ENCODE measurements at places on chromosomes 7 and 10.

- DNase-seq: no peak
Measured at GRCh38 chr10:133359972-133360610, 2.3 kb upstream of the FUOM start.

DNA sequence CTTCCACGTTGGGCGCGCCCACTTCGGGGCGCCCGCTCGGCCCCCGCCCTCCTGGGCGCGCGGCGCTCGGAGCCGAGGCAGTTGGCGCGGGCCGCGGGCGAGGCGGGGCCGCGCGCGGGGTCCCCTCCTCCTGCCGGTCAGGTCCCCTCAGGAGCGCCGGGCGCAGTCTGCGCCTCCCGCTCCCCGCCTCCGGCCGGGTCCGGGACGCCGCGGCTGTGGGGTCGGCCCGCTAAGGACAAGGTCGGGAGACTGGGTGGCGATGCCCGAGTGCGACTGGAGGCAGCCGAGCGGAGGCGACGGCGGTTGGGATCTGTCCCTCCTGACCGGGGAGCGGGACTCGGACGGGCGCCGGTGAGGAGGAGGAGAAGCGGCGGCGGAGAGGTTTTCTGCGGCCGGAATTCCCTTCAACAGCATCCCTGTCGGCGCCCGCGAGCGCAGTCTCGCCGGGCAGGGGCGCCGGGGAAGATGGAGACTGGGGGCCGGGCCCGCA lies at the start of gene ATRNL1:
ATRNL1 (plus strand) TSS at position 80 of the 490 bp plus-strand sequence; CDS start at position 466, 386 bp downstream.
- DNase-seq: peak; percentile 73

GRCh38 chr10:129699722-129700340 lies 232.8 kb downstream of the MGMT start:
- DNase-seq: no peak

- no peak for DNase-seq
Measured at GRCh38 chr10:20100171-20100570, 283.9 kb downstream of the PLXDC2 start.

GRCh38 chr10:81096558-81096957 lies 558.9 kb downstream of the SH2D4B start:
- no peak for DNase-seq

GRCh38 chr7:154968336-154969001 lies 34.5 kb downstream of the PAXIP1 start:
- DNase-seq: no peak

GRCh38 chr7:139452958-139453672 lies 30.4 kb downstream of the KLRG2 start:
- no peak for DNase-seq

GRCh38 chr7:112930787-112931186 lies 140.6 kb upstream of the TMEM168 start:
- no peak for DNase-seq

GRCh38 chr7:36565792-36566356 lies 158.4 kb downstream of the AOAH start:
- DNase-seq: no peak

DNA sequence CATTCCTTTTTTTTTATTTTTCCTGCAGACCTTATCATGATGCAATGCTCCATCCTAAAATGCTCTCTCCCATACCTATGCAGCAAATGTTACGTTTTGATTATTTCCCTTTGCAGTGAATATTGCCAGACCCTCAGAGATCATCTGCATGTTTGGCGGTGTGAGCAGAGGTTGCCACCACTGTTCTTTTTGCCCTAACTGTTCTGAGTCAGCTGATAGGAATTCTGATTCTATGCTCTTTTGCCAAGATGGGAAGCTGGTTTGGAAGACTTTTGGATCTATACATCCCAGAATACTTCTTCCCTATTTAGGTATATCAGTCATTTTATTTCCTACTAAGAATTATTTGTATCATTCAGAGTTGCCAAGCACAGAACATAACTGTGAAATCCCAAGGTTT lies 130.5 kb downstream of the KLF6 start:
- DNase-seq: no peak

GRCh38 chr10:96904648-96905047 lies 72.5 kb downstream of the LCOR start:
- DNase-seq: no peak

GRCh38 chr7:140014123-140014522 lies 48.6 kb downstream of the PARP12 start:
- DNase-seq: no peak

- DNase-seq: no peak
Measured at GRCh38 chr10:69819716-69820506, 18.2 kb downstream of the COL13A1 start.

GRCh38 chr7:112757337-112757736 lies 32.9 kb downstream of the TMEM168 start:
- no peak for DNase-seq

DNA sequence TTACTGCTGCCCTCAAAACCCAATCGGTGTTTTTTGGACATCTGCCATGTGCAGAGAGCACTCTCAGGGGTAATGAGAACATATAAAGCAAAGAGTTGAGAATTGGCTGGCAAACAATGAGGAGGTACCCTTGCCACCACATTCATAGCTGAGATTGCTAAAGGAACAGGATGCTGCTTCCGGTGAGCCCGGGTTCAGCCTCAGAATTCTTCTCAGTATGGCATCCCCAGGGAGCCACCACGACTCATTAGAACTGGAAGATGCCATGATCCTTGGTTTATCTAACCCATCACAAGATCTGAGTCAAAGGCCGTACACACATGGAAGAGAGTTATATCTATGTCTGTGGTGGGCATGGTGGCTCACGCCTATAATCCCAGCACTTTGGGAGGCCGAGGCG lies 174.4 kb downstream of the ARID5B start:
- no peak for DNase-seq

GRCh38 chr7:1533547-1534329 lies 3.2 kb downstream of the MAFK start:
- peak; percentile 81 for DNase-seq
